ENCODE measurements at places on chromosomes 4 and X.
A peak's percentile ranks its signal among the peaks of the same experiment; 100 is the strongest.

GRCh38 chr4:161629694-161630441 lies 533.9 kb downstream of the FSTL5 start:
- DNase-seq: no peak

DNA sequence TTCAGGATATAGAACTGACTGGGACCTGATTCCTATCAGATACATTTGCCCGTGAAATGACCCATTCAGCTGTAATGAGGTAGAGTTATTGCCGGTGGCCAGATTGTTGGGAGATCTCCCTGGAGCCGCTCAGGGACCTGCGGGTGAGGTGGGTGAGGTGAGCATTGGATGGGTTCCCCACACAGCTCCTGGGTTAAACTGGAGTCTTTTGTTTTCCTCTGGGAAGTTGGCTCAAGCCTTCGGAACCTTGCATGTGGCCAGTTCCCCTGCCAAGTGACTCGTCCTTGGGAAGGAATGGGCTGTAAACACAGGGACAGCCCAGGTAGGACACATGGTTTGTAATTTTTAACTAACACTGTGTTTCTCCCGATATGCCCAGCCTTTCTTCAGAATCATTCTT lies 31.6 kb upstream of the KIT start:
- no peak for DNase-seq

GRCh38 chr4:25238052-25238451 lies 4.2 kb downstream of the PI4K2B start:
- no peak for DNase-seq

- no peak for DNase-seq
These were observed 78.6 kb downstream of the NAP1L3 start for GRCh38 chrX:93594780-93595179.

DNA sequence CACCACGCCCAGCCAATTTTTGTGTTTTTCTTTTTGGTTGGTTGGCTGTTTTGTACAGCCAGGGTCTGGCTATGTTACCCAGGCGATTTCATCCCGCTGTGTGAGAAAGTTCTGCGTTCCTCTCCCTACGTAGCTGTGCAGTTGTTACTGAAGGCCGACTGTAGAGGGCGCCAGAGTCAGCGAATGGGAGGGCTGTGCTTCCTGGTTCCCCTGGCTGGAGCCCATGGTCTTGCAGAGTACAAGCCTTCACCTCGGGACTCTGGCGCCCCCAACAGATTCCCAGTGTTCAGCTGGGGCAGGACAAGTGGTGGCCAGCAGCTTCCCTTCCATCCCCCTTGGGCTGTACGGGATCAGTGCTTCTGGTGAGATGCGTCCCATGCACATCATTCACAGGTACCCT lies 5.6 kb upstream of the CT45A1 start:
- peak; percentile 7 for DNase-seq

DNA sequence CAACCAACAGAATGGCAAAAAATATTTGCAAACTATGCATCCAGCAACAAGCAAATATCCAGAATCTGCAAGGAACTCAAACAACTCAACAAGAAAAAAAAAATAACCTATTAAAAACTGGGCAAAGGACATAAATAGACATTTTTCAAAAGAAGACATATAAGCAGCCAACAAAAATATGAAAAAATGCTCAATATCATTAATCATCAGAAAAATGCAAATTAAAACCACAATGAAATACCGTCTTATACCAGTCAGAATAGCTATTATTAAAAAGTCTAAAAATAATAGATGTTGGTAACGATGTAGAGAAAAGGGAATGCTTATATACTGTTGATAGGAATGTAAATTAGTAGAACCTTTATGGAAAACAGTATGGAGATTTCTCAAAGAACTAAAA lies 53.4 kb downstream of the WDR19 start:
- no peak for DNase-seq

DNA sequence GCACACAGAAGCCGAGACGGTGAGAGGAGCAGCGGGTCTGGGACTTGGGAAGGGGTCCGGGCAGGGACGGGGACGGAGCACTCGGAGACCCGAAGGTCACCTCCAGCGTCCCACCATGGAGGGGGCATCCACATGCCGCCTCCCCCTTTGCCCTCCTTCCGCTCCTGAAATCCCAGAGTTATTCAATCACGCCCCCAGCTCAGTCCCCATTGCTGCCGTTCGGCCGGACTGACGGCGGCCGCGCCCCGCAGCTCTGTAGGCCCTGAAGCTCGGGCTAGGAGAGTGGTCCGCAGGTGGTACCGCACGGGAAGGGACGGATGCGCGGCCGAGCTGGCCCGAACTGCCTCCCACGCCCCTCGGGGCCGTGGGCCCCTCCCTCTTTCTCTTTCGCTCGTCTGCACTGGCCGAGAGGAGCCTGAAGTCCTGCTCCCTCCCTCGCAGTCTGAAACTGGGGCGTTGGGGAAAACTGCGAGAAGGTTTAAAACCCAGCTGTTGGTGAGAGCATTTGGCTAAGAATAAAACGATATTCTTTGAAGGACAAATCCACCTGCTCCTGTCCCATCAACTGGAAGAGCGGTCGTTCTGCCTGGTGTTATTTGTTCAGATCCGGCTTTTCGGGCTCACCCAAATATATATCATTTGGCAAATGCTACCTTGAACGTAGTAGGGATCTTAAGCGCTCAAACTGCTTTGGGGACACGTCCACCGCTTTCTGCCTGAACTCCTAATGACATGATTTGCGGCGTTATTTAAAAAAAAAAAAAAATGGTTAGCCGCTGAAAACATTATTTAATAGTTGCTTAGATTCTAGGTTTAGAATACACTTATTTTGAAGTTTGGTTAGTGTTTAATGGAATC lies 719 bp downstream of the USO1 start:
- DNase-seq: peak; percentile 58

DNA sequence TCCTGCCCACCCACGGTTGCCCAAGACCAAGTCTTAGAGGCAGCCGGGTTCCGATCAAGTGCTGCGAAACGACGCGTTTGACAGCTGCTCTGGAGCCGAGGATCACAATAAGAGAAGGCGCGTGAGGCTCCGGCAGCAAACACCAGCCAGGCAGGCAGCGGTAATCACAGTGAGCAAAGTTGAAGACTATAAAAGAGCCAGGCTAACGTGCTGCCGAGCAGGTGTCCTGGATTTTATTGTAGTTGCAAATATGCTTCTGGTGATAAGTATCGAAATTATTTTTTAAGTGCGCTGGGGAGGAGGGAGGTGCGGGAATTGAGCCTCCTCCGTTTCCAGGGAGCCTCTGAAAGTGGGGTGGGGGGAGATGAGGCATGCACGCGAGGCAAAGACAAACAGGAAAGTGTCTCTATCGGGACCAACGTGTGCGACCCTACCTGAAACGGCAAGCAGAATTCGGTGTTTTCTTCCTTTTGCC lies 590 bp downstream of the GABRA2 start:
- no peak for DNase-seq

GRCh38 chr4:173076903-173077634 lies 91.5 kb upstream of the GALNT7 start:
- DNase-seq: no peak

- no peak for DNase-seq
These were observed 50.3 kb downstream of the NSUN7 start for GRCh38 chr4:40800064-40800463.

DNA sequence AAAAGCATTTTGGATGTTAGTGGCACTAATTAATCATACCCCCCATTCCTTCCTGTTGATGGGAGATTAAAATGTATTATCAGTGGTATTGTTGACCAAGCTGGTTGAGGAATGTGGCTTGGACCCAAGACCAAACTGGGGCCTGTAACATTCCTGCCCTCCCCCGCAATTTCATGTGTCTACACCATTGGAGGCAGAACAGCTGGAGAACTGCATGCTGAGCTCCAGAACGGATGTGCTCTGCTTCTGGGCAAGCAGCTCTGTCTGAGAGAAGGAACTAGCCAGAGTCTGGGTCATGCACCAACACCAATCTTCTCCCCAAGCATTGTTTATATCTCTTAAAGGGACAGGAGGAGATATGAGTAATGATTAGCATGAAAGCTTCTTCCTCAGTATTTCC lies 185.5 kb downstream of the CEP135 start:
- DNase-seq: no peak

DNA sequence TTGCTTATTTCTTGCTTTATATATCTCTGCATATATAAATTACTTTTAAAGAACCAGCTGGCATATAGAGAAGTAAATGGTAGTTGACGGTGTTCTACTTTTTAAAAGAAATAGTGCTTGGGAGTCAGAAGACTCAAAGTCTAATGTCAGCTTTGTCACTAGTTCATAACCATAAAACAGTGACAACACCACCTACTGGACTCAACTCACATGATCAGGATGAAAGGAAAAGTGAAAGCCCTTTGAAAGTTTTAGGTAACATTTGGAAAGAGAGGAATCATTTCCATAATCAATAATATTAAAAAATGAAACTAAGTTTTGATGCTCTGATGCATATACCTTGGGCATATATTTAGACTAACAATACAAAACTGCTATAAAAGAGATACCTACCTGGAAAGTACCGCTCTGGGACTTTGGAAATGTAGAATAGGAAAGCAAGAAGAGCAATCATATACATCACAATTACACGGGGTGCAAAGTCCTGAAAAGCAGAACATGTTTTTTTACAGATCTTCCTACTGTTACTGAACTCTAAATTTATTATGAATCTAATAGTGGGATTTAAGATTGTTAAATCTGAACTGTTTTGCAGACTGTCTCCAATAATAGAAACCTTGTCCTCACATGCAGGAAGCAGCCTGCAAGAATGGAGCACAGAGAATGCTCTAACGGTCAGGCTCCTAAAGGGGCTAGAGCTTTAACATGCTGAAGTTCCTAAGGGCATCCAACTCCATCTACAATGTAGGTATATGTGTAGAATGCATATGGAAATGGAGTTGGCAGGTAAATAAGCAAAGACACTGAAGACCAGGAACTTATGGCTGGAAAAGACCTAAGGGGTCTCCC lies 15.6 kb downstream of the PAQR3 start:
- DNase-seq: no peak

DNA sequence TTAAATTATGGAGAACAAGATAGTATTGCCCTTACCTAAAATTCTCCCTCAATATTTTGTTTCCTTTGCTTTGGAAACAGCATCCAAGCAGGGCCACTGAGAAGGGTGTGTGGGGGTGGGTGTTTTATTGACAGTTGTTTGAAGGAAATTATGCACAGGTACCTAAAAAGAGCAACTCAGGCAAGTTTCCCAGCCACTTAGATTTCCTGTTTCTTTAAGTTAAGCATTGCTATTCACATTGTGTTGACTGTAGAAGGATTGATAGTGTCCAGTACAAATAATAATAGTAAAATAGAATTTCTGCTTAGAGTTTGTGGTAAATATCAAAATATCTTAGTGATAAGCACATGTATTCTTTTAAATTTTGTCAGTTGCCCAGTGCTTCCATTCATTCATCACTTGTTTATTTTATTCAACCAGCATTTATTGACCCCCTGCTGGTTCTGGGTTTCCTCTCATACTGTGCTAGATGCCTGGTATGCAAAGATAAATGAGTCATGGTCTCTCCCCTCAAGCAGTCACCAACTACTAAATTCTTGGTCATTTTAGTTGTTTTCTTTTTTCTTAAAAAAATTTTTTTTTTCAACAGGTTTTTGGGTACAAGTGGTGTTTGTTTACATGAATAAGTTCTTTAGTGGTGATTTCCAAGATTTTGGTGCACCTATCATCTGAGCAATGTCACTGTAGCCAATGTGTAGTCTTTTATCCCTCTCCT lies 50.0 kb downstream of the GALNT7 start:
- DNase-seq: no peak

DNA sequence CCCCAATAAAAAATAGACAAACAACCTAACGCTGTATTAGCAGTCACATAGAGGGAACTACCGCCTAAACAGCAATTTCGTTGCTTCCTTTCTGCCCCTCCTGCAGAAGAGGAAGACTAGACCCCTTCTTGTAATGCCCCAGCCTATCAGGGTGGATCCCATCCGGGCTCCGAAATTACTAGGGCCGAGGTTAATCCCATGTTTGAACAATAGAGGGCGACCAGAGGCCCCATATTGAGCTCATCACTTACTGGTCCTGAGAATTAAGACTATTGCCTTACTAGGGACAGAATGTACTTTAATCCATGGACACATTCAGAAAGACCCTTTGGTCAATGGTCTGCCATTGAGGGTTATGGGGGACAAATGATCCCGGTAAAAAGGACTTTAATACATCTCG lies 11.8 kb upstream of the ZNF630 start:
- peak; percentile 56 for DNase-seq

- no peak for DNase-seq
These were observed 28.7 kb downstream of the S100G start for GRCh38 chrX:16678689-16679088.

- no peak for DNase-seq
These were observed 41.5 kb downstream of the GATB start for GRCh38 chr4:151718984-151719955.

DNA sequence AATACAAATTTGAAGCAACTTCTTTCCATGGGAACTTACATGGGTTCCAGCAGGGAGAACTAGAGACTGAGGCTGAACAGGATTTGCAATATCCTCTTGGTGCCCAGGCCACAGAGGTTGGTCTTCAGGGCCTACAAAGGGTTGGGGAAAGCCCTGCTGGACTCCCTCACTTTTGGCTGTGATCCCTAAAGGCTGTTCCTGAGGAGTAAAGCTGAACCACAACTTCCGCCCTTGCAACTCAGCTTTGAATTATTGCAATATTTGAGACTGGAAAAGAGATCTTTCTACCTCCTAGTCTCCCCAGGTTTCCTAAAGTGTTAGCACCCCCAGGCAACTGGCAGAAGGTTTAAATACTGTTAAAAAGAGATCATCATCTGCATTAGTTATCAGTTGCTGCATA lies 26.9 kb downstream of the DCHS2 start:
- DNase-seq: no peak

GRCh38 chr4:142406917-142407501 lies 439.1 kb downstream of the INPP4B start:
- peak; percentile 59 for DNase-seq

DNA sequence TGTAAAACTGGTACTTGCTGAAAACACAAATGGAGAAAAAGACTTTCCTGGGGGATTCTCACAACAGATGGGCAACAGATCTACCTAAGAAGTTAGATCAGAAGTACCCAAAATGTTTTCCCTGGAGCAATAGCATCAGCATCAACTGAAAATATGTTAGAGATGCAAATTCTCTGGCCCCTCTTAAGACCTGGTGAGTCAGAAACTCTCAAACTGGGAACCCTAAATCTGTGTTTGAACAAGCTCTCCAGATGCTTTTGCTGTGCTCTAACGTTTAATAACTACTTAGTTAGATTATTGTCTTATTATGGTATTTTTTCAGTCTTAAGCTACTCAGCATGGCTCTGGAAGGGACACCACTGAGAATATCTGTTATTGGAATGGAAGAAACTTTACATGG lies 55.2 kb upstream of the TRPC3 start:
- DNase-seq: no peak

- DNase-seq: no peak
These were observed at the start of gene CC2D2A for GRCh38 chr4:15469402-15470127. TSS of gene CC2D2A (plus strand) at chr4:15469882. CDS start at chr4:15475933, 6,051 bp downstream.

DNA sequence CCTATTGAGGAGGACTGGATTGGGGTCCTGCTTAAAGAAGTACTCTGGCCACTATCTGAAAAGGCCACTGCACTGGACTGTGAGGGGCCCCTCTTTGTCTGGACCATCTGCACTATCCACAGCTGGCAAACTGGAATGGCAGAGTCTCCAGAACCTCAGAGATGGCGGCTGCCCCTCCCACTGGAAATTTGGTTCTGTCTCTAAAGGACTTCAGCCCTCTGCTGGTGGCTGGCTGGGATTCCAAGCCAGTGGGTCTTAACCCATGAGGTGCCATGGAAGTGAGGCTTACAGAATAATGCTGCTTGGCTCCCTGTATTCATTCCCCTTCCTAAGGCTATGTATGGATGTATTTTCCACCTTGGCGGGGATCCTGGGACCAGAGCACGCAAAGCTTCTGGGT lies 41.6 kb upstream of the CYLC1 start:
- DNase-seq: no peak
